ENCODE measurements at places on chromosomes 7 and 10. TPM values are rescaled to one million over a fixed set of nuclear protein-coding genes. Genes with fewer than 3 reads are reported as not detected.

GRCh38 chr10:61919646-61920215 lies 18.2 kb downstream of the ARID5B start:
- DNase-seq = no peak

DNA sequence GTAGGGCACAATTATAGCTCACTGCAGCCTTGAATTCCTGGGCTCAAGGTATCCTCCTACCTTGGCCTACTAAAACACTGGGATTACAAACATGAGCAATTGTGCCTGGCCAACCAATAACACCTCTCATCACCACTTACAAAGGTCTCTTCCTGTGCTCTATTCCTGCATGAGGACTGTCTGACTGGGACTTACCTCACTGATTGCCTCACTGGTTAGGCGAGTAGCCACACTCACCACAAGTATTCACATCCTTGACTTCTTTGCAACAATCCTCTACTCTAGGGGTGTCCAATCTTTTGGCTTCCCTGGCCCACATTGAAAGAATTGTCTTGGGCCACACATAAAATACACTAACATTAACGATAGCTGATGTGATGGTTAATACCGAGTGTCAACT lies 22.6 kb upstream of the PDIA4 start:
- DNase-seq = no peak

DNA sequence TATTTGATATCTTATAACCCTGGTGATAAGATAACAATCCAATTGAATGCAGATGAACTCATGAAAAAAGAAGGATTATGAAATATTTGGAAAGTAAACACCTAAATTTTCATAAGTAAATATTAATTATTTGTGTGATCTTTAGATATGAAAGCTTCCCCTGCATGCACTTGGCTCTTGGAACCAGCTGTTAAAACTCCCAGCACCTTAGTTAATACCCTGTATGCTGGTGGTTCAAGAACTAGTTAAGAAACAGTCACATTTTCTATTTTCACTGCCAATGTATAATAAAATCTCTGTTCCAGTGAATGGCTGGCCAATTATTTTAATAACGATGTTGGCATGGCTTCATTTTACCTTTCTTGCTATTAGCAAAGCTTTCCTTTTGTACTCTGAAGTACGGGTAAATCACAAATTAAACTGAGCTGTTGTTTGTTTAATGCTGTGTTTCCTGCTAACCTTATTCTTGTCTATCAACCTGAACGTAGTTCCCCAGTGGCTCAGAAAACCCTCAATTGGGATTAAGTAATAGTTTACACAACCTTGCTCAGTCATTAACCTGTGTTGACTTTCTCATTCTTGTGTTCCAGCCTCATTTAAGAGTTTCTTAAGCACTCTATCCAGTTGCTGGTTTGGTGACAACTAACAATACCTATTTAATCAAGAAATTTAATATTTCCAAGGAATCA lies 38.9 kb downstream of the MET start:
- DNase-seq = no peak

Gene ATP6V1F
- total RNA-seq = 171 TPM

GRCh38 chr7:50629238-50629901 lies 64.2 kb upstream of the DDC start:
- no peak for DNase-seq

GRCh38 chr7:139602143-139602722 lies 78.7 kb downstream of the CLEC2L start:
- DNase-seq = peak; percentile 38

DNA sequence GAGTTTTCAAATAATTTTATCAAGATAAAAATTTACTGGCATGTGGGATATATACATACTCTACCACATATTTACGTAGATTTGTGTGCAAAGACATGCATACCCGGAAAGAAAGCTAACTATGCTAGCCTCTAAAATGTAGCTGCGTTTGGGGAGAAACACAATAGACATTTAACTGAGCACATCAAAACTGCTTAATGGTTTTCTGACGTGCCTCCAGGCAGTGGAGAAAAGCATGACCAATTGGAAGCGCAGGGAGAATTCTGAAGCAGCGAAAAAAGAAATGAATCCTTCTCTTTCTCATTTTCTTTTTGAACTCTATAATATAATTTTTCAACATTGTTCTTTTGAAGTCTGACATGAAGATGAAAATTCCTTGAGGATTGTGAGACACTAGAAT lies 60.3 kb upstream of the LYZL1 start:
- no peak for DNase-seq

- DNase-seq = no peak
Observed at GRCh38 chr7:132871419-132871818, 210.5 kb downstream of the CHCHD3 start.

GRCh38 chr10:77386838-77387237 lies 250.8 kb downstream of the KCNMA1 start:
- DNase-seq = peak; percentile 68

GRCh38 chr10:12909836-12910185 lies 91.7 kb downstream of the CCDC3 start:
- DNase-seq = peak; percentile 19

Gene CDK1
- 248 TPM for total RNA-seq

- no peak for DNase-seq
Observed at GRCh38 chr10:12909182-12909835, 92.2 kb downstream of the CCDC3 start.

- DNase-seq = peak; percentile 73
Observed at GRCh38 chr10:99870123-99870730, 87.8 kb downstream of the ABCC2 start.

Gene C10orf62
- total RNA-seq = 0.38 TPM

- DNase-seq = no peak
Observed at GRCh38 chr10:86003201-86003621, 363.4 kb downstream of the GRID1 start.

DNA sequence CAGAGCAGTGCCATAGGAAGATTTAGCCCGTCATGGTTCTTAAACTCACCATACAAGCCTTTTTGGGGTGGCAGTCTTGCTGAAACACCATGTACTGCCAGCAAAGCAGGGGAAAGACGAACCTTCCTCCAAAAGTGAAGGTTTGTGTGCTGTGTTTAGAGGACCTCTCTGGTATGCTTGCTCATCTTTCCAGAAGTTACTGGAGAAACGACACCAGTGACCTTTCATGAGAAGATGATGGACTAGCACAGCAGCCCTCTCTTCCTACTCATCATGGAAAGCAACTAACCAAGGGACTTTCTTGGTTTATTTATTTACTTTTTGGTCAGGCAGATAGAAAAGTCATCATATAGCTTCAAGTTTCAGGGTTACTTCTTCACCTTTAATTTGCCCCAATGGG lies 247.4 kb downstream of the PTEN start:
- peak; percentile 24 for DNase-seq

Gene ADCY1
- 4.4 TPM for total RNA-seq

GRCh38 chr7:105376908-105377533 lies 11.7 kb downstream of the SRPK2 start:
- DNase-seq = no peak

DNA sequence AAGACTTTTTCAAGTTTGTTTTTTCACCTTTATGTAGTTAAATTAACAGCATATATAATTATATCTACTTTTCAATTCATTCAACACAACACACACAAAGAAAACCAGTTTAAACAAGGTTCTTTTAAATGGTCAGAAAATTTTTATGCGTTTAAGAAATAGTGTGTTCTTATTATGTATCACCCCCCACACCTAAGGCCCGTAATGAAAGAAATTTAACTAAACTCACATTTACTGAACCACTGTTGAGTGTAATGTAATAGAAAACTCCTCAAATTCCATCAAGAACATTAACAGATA lies 19.0 kb upstream of the ITGB8 start:
- no peak for DNase-seq

Gene VIM
- total RNA-seq = 5,299 TPM

DNA sequence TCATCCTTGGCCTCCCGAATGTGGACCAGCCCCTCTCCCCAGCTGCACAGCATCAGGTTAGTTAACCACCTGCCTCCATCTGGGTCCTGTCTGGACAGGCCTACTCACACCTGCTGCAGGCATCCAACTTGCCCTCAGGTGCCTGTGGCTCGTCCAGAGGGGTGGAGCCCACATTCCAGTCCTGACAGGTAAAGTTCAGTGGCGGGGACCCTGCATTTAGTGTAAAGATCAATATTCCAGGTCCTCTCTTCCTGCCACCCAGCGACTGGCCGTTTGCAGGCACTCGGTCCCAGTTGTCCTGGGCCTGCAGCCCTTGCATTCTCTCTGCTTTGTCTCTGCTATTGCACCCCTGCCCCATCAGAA lies 15.0 kb downstream of the HTRA1 start:
- DNase-seq = no peak

GRCh38 chr7:27826357-27826756 lies 86.4 kb downstream of the TAX1BP1 start:
- no peak for DNase-seq

Gene GHRHR
- not detected for total RNA-seq

- DNase-seq = no peak
Observed at GRCh38 chr7:117220836-117221235, 102.0 kb downstream of the WNT2 start.

DNA sequence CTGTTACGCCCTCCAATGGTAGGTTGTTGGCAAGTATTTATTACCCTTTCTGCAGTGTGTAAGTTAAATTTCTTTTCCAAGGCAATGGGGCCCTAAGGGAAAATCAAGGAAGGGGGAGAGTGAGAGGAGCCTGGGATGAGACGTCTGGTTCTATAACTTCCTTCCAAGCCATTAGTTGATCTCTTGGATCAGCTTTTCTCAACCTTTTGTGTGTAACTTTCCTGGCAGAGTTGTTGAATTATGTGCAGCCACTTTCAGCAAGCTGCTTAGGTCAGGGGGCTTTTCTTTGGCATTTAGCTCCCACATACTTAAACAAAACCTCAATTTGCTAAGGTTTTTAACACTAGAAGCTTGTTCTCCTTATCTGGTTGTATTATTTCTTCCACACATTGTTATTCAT lies 127.1 kb downstream of the NXPH1 start:
- no peak for DNase-seq

- DNase-seq = no peak
Observed at GRCh38 chr7:31550432-31550831, 36.5 kb downstream of the ITPRID1 start.

DNA sequence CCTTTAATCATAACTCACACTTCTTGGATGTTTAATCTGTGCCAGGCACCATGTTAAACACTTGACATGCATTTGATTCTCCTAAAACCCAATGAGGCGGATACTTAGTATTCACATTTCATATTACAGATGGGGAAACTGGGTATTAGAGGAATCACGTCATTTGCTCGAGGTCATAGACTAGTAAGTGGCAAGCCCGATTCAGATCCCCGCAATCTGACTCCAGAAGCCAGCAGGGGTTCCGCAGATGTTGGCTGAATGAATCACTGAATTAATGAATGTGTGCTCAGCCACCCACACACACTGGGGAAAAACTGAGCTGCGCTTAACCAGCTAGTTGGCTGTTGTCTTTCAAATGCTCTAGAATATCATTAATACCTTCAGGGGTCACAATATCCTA lies 22.5 kb upstream of the ENO4 start:
- DNase-seq = peak; percentile 18

DNA sequence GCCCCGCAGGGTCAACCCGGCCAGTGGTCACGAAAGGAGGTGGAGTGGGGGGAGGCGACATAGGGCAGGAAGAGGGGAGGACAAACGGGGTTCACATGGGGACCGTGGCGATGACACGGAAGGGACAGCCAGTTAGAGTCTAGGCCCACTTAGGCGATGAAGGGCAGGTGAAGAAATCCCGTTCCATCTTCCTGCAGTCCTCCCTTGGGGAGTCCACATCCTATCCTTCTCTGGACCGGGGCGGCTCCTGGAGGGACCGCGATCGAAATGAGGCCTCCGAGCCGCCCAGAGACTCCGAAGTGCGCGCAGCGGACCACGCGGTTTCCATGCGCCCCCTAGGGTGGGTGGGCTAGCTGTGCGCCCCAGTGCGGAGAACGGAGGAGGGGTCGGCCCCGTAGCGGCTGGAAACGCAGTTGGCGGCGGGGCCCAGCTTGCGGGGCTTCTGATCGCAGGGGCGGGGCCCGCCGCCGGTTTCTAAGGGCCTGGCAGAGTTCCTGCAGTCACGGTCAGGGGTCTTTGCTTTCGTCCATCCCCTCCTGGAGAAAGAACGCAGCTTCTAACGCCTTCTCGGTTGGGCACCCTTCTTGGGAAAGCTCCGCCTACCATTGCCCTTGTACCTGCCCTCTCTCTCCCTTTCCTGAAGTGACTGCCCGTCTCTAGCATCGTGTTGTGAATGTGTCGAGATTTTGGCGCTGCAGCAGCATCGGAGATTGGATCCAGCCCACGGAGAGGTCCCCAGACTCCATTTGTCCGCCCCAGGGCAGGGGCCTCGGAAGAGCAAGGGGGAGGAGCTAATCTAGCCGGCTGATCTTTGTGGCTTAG lies 17.9 kb upstream of the TMEM225B start:
- DNase-seq = no peak

Gene FAM24B
- total RNA-seq = not detected

Gene UNC5B
- total RNA-seq = 2.3 TPM

DNA sequence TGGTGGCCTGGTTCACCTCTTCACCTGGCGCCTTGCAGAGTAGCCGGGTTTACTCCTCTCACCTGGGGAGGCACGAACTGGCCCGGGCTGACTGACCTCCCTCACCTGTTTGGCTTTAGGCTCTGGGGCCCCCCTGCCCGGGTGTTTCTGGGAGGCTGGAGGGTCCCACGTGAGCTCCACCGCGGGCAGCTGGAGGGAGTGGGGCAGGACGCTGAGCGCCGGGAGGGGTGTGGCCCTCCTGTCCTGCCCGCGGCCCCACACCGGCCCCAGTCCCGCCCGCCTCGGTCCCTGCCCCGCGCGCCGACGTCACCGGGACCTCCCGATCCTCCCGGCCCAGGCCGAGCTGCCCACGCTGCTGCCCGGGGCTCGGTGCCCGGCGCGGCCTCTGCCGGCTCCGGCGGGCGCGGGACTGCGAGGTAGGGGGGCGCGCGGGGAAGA lies at the start of gene AMZ1:
Gene AMZ1, plus strand, starts transcription at position 322 of the 438 bp plus-strand sequence. CDS start 12,250 bp downstream, outside the sequence.
- no peak for DNase-seq

Gene LBX1
- total RNA-seq = 1.1 TPM

Gene ZPBP
- not detected for total RNA-seq

GRCh38 chr10:52256832-52257691 lies 57.0 kb upstream of the DKK1 start:
- DNase-seq = peak; percentile 12

DNA sequence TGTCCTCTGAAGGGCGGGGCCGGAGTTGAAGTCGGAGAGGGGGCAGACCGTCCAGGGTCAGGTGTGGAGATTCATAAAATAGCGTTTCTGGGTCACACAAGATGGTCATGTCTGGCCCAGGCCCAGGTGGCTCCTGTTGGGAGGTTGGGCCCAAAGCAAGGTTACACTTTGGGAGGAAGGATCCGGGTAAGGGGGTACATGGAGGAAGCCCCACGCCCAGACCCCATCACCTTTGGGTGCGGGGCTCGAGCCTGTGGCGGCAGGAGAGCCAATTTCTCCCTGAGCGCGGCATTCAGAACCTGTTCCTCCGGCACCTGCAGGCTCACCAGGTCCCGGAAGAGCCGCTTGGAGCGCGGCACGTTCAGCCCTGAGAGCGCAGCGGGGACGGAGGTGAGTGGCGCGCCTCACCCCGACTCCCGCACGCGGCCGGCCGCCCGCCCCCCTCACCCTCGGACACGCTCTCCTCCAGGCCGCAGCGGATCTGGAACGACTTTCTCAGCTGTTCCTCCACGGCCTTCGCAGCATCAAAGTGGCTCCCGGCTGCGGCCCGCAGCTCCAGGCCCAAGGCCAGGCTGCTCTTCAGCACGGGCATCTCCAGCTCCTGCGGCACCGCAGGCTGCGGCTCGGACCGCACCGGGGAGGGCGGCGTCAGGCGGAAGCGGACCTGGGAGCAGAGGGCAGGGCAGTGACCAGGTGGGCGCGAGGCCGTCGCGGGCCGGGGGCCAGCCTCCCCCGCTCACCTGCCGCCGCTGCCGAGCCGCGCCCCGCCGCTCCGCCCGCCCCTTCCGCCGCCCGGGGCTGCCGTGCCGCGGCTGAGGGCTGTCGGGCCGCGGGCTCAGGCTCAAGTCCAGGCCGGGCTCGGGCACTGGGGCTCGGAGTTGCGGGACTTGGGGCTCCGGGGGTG lies 644 bp downstream of the PPP1R35 start:
- peak; percentile 13 for DNase-seq
